Myometrial cell (primary cell): ENCODE measurements at places on chromosomes 5 and 9. TPM values are rescaled to one million over a fixed set of nuclear protein-coding genes. Genes with fewer than 3 reads are reported as not detected.

Gene PPP3R2
- total RNA-seq: not detected in 2 replicates

Gene CAMK4
- 5.2 and 10.5 TPM in 2 replicates for total RNA-seq

Gene BSPRY
- total RNA-seq: not detected in 2 replicates

Gene IL13
- not detected in 2 replicates for total RNA-seq

Gene LOX
- 73.8 and 87.9 TPM in 2 replicates for total RNA-seq

Gene C5orf34
- total RNA-seq: 3.7 and 8.5 TPM in 2 replicates

Gene GPR150
- total RNA-seq: 0.18 and 0.86 TPM in 2 replicates

Gene GADD45G
- 0.18 TPM in 1 of 2 replicates, not detected in the other for total RNA-seq

Gene CDH18
- not detected in 2 replicates for total RNA-seq

Gene SLC4A9
- not detected in 2 replicates for total RNA-seq

Gene NIM1K
- total RNA-seq: under 0.01 and 1.2 TPM in 2 replicates

Gene ARHGEF28
- total RNA-seq: 11.2 and 14.7 TPM in 2 replicates

Gene FST
- total RNA-seq: 1.2 TPM in 2 replicates

Gene CDC14B
- total RNA-seq: 12.2 and 17.0 TPM in 2 replicates

Gene GDNF
- total RNA-seq: not detected in 2 replicates

Gene HBEGF
- 6.9 and 16.7 TPM in 2 replicates for total RNA-seq

Gene PNPLA7
- under 0.01 TPM in 1 of 2 replicates, not detected in the other for total RNA-seq

Gene FCN2
- not detected in 2 replicates for total RNA-seq
